ENCODE measurements at places on chromosomes 3 and 15.

GRCh38 chr3:64444490-64445108 lies 219.3 kb upstream of the PRICKLE2 start:
- no peak for DNase-seq

DNA sequence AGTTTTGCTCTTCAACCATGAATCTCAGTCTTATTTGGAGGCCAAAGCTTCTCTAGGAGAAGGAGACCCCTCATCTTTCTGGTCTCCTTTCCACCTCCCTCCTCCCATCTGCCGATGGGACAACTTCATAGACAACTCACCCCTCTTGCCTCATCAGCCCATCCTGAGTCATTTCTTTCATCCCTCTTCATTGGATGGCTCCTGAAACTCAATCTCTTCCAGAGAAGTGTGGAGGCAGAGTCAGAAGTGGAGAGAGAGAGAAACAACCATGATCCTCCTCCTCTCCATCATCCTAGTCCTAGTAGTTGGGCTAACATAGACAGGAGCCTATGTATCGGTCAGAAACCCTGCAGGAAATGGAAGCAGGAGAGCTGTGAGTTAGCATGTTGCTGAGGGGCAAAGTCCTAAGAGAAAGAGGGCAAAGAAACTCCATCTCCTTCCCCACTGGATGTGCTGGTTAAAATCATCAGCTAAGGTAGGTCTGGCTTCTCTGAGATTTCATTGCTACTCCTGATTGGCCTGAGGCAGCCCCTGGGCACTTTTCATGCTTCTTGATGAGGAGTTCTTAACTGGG lies 21.3 kb upstream of the HCN4 start:
- no peak for DNase-seq

- no peak for DNase-seq
These were observed 85.6 kb upstream of the PDZRN3 start for GRCh38 chr3:73710340-73710739.

DNA sequence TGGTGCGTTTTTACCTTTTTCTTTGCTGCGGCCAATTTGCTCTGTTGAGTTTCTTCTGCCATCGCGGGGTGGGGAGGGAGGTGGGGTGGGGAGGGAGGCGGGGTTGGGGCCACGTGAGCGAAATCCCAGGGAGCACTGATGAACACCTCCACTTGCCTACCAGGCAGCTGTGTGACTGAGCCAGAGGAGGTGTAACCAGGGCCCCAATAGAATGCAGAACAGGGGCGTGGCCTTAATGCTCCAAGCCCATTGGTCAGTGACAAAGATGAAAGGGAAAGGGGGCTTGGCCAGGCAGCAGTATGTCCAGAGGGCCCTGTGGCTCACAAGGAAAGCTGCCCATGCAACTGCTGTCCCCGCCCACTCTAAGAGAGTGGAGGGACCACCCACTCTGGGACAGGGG lies 21.4 kb upstream of the OR4F6 start:
- no peak for DNase-seq

- no peak for DNase-seq
These were observed 2.7 kb downstream of the FBN1 start for GRCh38 chr15:48642795-48643194.

DNA sequence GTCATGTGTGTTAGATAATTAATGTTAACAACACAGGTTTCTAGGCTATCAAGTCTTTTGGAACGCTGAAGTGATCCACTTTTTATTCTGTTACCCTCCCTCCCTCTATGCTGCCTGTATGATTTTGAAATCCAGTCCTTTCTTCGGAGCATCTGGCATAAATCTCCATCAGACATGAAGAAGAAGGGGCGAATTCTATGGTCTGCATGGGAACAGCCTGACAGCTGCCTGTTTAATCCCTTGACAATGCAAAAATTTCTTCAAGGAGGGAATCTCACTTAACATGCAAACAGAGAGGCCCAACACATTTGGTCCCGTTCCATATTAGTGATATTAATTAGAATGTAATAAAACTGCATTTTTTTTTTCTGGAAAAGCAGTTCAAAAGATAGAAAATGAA lies 145.2 kb downstream of the VGLL3 start:
- DNase-seq = no peak

GRCh38 chr15:42034628-42035434 lies 14.0 kb upstream of the PLA2G4E start:
- no peak for DNase-seq

GRCh38 chr3:195145579-195145978 lies 125.4 kb downstream of the XXYLT1 start:
- DNase-seq = no peak

- no peak for DNase-seq
These were observed 11.5 kb downstream of the ALS2CL start for GRCh38 chr3:46681856-46682540.

GRCh38 chr15:86445579-86446252 lies 366.0 kb downstream of the AGBL1 start:
- no peak for DNase-seq

- DNase-seq = no peak
These were observed 66.4 kb upstream of the CHD2 start for GRCh38 chr15:92833493-92834271.

- DNase-seq = no peak
These were observed 12.4 kb upstream of the NFKBIZ start for GRCh38 chr3:101836652-101837598.

GRCh38 chr15:28096411-28096669 lies 2.8 kb downstream of the OCA2 start:
- DNase-seq = no peak

GRCh38 chr3:13535905-13536304 lies 13.0 kb upstream of the FBLN2 start:
- no peak for DNase-seq

- no peak for DNase-seq
These were observed 100.7 kb downstream of the TIGIT start for GRCh38 chr3:114394551-114394950.

GRCh38 chr3:71583566-71584393 lies at the start of gene FOXP1:
Gene FOXP1, minus strand, starts transcription at chr3:71583728. Its CDS starts 385,347 bp downstream, at chr3:71198381.
- DNase-seq = peak; percentile 74

GRCh38 chr3:100104817-100105413 lies 9.4 kb downstream of the FILIP1L start:
- no peak for DNase-seq

DNA sequence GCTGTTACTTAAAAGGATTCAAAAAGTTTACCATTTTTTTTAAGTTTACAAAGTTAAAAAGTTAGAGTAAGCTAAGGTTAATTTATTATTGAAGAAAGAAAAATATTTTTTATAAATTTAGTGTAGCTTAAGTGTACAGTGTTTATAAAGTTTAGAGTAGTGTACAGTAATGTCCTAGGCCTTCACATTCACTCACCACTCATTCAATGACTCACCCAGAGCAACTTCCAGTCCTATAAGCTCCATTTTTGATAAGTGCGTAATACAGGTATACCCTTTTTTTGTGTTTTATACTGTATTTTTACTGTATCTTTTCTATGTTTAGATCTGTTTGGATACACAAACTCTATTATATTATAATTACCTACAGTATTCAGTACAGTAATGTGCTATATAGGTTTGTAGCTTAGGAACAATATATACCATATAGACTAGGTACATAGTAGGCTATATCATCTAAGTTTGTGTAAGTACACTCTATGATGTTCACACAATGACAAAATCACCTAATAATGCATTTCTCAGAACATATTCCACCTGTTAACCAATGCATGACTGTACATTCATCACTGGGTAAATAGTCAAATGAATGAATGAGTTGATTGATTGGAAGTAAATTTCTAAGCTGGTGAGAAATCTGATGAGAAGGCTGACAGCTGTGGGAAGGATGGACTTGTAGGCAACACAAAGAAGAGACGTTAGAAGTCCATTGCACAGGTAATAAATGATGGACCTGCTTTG lies 95.2 kb upstream of the CDIN1 start:
- DNase-seq = no peak

GRCh38 chr15:81097116-81097889 lies 36.8 kb upstream of the CFAP161 start:
- DNase-seq = no peak

- DNase-seq = no peak
These were observed 310.6 kb downstream of the GRM7 start for GRCh38 chr3:7171493-7171892.

GRCh38 chr15:44295750-44296431 lies 7.4 kb downstream of the GOLM2 start:
- DNase-seq = no peak

DNA sequence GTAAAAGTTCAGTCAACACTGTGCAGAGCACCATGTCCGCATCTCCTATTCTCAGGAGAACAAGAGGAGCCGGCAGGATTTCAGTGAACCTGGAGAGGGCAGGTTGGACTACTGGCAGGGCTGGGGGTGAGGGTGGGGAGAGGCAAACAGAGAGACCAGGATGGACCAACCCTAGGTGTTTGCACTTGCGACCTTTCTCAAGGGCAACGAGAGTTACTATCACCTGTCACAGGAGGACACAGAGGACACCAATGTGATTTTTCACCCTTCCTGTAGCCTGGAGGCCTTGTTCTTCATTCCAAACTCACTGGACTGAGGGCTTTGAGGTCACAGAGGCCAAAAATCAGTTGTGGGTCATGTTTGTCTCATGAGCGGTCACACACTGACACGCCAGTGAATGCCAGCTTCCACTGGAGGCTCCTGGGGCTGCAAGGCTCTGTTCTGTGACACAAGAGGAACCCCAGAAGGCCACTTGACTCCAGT lies 89.5 kb downstream of the CPN2 start:
- no peak for DNase-seq

DNA sequence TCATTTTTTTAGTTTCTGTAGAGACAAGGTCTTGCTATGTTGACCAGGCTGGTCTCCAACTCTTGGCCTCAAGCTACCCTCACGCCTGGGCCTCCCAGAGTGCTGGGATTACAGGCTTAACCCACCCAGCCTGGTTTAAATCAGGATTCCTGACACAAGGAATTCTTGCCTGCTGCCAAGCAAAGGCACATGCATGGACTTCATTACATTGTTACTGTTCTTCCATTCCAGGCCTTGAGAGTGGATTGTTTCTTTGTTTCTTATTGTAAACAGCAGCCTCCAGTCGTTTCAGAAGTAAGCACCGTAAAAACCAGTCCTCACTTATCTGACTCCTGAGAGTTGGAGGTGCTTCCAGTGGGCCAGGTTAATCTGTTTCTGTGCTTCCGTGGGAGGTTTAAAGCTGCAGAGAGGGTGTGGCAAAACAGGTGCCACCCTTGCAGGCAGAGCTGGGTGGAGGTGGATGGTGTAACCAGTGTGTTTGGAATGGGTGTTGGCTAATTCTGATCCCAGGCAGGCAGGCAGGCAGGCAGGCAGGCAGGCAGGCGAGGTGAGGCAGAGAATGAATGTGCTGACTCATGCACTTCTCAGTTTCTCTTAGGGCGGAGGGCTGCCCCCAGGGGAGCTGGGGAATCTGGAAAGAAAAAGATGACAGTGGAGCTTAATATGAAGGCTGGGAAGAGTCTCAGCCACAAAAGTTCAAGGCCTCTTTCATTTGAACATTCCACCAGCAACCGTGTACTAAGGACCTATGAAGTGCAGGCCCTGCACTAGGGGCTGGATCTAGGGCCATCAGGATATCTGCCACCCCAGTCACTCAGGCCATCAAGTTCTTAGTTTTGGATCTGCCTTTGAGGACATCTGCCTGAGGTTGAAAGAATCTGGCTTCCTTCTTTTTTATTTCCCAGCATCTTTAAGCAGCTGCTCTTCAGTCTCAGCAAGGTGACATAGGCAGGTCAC lies 37.0 kb upstream of the CDCP1 start:
- DNase-seq = no peak

DNA sequence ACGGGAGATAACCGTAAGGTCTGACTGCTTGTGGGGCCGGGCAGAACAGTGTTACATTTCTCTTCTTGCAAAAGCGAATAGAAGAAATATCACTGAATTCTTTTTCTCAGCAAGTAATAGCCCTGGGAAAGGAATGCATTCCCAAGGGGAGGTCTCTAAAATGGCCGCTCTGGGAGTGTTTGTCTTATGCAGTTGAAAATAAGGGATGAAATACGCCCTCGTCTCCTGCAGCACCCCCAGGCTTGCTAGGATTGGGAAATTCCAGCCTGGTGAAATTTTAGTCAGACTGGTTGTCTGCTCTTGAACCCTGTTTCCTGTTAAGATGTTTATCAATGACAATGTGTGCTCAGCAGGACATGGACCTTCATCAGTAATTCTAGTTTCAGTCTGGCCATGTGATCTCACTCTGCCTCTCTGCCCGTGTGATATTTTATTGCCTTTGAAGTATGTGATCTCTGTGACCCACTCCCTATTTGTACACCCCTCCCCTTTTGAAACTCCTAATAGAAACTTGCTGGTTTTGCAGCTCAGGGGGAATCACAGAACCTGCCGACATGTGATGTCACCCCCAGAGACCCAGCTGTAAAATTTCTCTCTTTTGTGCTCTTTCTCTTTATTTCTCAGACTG lies 715.6 kb downstream of the ROBO1 start:
- no peak for DNase-seq

- peak; percentile 79 for DNase-seq
These were observed 14.9 kb upstream of the GP9 start for GRCh38 chr3:129045675-129046036.

DNA sequence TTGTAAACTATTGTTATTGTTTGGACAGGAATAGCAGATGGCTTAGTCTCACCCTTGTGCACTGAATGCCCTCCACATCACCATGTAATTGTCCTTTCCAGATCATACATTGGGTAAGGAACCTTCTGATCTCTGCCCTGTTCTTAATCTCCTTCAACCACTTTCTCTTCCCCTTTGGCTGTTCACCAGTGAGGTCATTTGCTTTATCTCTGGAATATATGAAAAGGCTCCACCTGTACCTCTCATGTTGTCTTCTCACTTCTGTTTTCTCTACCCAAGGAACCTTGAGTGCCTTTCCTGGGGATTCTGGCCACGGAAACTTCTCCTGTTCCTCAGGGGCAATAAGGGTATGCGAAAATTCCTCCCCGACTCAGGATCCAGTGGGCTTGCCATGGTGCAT lies 28.5 kb downstream of the MCTP2 start:
- no peak for DNase-seq

- no peak for DNase-seq
These were observed 199.4 kb upstream of the TTC14 start for GRCh38 chr3:180402471-180403073.

GRCh38 chr15:57767481-57767880 lies 61.0 kb downstream of the POLR2M start:
- no peak for DNase-seq

DNA sequence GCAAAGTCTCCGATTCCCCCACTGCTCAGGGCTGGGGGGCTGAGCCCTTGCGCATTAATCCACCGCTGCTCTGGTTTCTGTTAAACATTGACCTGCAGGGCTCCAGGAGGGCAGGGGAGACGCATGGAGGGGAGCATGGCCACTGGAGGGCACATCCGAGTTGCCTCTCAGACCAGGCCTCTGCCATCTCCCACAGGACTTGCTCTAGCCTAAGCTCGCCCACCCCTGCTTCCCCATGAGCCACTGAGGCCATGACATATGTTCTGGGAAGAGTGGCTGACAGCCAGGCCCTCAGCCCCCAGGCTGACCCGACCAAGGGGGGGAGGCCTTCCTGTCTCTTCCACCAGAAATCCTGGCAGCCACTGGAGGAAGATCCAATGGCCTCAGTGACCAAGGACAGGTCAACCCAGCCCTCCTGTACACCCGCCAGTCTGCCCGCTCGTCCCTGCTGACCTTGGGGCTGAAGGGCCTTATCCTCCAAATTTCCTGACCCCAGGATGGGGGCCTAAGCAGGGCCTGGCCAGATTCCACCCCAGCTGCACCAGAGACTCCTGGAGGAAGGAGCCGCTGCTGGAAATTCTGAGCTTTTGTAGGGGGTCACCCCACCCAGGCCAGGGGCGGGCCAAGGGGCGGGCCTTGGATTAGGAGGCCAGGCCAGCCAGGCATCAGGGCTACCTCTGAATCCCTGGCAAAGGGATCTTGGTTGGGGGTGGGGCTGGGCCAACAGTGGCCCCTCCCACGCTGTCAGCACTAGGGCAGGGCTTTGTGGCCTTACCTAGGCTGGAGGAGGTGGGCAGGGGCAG lies at the start of gene HYAL1:
TSS of gene HYAL1 (minus strand) at position 562 of the 803 bp plus-strand sequence. CDS start 618 bp downstream, outside the sequence.
- no peak for DNase-seq
